Stimulated activated CD4-positive, alpha-beta T cell treated with anti-CD3 and anti-CD28 coated beads, Interleukin-12 subunit alpha, Interleukin-12 subunit beta, amount 100 ng/mL, for 48 hours (primary cell): ENCODE measurements at places on chromosomes 4 and X.

GRCh38 chr4:110183058-110183457 is 15.4 kb downstream of the ELOVL6 start:
- DNase-seq, result no peak

DNA sequence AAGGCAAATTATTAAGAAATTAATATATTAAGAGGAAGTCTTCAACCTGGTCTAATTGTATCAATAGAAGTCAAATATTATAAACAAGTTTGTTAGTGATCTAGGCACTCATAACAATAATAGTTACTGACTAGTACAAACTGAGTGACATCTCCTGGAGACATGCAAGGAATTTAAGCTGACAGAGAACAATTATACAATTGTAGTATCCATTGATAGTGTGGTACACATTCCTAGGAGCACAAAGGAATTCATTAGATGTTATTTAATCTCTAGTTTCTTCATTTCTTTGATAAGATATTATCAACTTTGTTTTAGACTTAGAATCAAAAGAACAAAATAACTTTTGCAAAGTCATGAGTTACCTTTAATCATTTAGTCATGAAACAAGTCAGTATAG is 1048.6 kb downstream of the PCDH7 start:
- no peak for DNase-seq

DNA sequence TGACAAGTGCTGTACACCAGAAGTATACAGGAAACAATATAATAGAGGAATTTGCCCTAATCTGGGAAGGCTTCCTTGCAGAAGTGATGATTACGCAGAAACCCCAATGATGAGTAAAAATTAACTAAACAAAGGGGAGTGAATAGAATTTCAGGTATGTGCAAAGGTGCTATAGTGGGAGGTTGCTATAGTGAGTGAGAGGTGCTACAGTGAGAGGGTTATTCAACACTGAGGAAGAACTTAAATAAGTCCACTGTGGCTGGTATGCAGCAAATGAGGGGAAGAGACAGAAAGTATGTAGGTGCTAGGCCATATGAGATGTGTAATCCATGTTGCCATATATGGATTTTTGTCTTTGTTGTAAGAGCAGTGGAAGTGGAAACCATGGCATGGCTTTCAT is 69.5 kb downstream of the TRIM2 start:
- no peak for DNase-seq

GRCh38 chr4:140028101-140028500 is 125.9 kb downstream of the MAML3 start:
- no peak for DNase-seq

DNA sequence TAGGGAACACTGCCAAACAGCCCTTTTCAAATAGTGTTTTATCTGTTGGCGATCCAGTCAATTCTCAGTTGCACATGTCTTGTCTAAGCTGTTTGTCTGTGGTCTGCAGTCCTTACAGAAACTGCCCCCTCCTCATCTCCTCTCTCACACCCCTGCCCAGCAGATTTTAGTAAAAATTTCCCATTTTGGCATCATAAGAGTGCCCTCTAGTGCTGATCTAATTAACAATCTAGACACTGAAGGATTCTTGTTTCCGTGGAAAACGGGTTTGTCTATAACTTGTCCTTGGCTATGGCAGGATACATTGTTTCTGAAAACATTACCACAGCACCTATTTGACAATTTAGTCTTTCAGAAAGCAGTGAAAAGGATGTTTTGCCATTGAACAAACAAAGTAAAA is 227.2 kb upstream of the MBNL3 start:
- no peak for DNase-seq

- DNase-seq, result no peak
These were observed 133.5 kb upstream of the FAM47B start for GRCh38 chrX:34809096-34809495.

GRCh38 chr4:19123681-19124080 is 1102.1 kb upstream of the LCORL start:
- DNase-seq, result no peak

DNA sequence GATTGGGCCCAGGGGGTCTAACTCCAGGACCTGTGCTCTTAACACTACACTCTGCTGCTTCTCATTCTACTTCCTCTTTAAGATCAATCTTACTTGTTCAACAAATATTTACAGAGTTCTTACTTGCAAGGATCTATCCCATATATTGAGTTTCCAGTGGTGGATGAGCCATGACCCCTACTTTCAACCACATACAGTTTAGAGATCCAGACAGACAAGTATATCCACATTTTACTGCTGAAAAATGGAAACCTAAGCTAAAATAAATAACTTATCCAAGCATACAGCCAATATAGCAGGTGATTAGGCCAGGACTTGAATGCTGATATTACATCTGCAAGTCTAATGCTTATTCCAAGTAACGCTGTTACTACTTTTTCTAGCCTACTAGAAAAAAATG is 18.7 kb downstream of the TMEM150C start:
- DNase-seq, result no peak

- DNase-seq, result no peak
These were observed 49.6 kb upstream of the SPRY1 start for GRCh38 chr4:123346951-123347350.

DNA sequence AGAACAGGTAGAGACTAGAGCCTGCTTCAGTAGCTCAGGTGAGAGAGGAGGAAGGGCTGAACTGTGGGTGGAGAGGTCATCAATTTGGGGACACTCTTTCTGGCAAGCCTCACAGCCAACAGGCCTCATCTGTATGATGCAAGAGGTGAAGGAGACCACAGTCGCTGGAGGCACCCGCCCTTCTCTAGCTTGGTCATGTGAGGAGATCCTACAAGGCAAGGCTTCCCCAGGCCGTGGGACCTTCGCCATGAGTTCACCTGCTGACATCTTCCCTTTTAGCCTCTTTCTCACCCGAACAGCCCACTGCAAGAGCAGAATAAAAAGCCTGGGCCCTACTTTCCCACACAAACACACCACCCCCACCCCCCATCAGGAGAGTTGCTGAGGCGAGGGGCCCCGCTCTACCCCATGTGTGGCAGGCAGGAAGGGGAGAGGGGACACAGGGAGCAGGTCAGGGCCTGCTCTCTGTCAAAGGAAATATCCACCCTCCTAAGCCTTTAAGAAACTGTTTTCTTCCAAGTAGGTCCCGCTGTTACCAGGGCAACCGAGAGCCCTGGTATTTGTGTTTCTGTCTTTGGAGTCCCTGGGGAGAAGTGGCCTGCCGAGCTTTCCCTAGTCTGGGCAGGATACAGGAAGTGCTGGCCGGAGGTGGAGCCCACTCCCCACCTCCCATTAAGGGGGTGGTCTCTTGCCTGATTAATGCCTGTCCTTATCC is 8.1 kb downstream of the RTL5 start:
- no peak for DNase-seq

DNA sequence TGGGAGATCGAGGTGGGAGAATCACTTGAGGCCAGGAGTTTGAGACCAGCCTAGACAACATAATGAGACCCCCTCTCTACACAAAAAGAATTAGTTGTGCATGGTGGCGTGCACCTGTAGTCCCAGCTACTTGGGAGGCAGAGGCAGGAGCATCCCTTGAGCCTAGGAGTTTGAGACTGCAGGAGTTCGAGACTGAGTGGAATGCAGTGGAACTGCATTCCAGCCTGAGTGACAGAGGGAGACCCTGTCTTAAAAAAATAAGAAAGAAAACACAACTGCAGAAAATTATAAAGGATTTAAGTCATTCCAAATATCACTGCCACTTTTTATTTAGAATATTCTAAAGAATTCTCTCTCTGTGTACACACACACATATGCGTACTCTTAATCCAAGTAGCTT is 18.4 kb downstream of the HPRT1 start:
- no peak for DNase-seq

GRCh38 chr4:8582436-8582835 is 2.2 kb downstream of the GPR78 start:
- DNase-seq, result no peak

- DNase-seq, result no peak
These were observed 902.3 kb upstream of the SLIT2 start for GRCh38 chr4:19349416-19349815.

- no peak for DNase-seq
These were observed 30.6 kb upstream of the GC start for GRCh38 chr4:71814433-71814832.

DNA sequence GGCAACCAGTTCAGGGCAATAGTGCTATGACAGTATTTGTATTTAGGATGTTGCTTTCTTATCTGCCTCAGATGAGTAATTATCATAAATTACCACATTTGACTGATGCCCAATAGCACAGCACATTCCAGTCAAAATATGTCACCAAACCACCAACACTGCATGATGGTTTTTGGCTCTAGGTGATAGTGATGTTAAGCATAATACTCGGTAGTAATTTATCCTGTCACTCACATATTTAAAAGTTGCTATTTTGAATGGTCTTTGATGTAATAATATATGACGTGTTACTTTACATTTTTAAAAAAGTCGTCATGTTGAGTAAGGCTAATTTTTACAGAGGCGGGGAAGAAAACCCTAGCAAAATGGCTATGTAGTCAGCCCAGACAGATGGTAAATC is 42.5 kb downstream of the UNC5C start:
- no peak for DNase-seq

DNA sequence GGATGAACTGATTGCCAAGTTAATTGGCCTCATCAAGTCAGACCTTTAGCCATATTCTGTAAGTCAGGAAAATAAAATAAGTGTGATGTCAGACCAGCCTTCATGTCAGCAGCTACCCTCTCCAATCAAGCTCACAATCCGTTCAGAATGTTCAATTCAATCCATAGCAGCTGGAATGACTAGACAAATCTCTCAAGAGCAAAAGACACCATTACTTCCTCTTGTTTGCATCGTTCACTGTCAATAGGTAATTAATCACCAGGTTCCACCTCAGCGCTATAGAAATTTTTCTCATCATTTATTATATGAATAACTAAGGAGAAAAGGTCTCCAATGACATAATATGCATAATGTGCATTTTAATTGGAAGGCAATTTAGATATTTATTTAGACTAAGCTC is 321.0 kb upstream of the GRIA3 start:
- no peak for DNase-seq

GRCh38 chr4:153064571-153064970 is 128.4 kb downstream of the FHDC1 start:
- DNase-seq, result no peak

- no peak for DNase-seq
These were observed 112.0 kb upstream of the PABPC4L start for GRCh38 chr4:134313591-134313990.

- no peak for DNase-seq
These were observed 160.0 kb downstream of the HNRNPD start for GRCh38 chr4:82213485-82214417.

GRCh38 chrX:53438174-53438831 is 4.1 kb upstream of the HSD17B10 start:
- no peak for DNase-seq

GRCh38 chrX:72101597-72102037 is 30.1 kb downstream of the RTL5 start:
- no peak for DNase-seq

GRCh38 chr4:60683357-60683756 is 516.8 kb upstream of the ADGRL3 start:
- no peak for DNase-seq

- no peak for DNase-seq
These were observed 16.8 kb downstream of the CD38 start for GRCh38 chr4:15794905-15795304.

DNA sequence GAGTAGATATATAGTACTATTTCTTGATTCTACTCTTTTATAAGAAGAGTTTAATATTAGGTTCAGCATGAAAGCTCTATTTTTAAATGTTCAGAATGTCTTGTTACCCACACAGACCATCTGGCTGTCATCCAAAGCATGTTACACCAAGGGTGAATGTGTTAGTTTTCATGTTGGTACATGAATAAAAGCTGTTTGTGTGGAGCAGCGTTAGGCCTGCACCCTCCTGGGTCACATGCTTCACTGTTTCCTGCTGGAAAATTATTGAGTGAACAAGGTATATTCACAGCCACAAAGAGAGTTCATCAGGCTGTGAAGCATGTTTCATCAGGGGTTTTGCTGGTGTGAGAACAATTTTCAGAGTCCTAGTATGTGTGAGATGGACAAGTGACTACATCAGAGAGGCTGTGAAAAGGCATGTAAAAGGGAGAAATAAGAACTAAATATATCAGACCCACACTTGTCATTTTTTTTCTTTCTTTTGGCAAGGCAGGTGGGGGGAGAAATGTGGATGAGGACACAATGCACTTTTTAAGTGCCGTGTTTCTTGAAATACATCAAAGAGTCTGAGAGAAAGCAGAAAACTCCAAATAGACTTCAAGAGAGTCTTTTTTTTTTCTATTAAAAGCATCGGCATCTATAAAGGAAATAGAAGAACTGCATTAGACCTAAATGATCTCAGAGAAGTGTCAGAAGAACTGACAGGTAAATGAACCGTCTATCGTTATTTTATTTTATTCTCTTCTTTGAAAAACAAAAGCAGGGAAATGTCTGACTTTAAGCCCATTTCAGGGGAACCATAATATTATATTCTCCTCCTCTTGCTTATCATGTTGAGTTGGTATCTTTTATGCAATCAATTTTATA is 2429.7 kb downstream of the PCDH7 start:
- no peak for DNase-seq

- DNase-seq, result no peak
These were observed 404 bp upstream of the GPRASP2 start for GRCh38 chrX:102711872-102712215.
